Occipital lobe (tissue), 3 donors: ENCODE measurements at places on chromosomes 4 and X. TPM values are rescaled to one million over a fixed set of nuclear protein-coding genes. Genes with fewer than 3 reads are reported as not detected.
A peak's percentile ranks its signal among the peaks of the same experiment; 100 is the strongest.

DNA sequence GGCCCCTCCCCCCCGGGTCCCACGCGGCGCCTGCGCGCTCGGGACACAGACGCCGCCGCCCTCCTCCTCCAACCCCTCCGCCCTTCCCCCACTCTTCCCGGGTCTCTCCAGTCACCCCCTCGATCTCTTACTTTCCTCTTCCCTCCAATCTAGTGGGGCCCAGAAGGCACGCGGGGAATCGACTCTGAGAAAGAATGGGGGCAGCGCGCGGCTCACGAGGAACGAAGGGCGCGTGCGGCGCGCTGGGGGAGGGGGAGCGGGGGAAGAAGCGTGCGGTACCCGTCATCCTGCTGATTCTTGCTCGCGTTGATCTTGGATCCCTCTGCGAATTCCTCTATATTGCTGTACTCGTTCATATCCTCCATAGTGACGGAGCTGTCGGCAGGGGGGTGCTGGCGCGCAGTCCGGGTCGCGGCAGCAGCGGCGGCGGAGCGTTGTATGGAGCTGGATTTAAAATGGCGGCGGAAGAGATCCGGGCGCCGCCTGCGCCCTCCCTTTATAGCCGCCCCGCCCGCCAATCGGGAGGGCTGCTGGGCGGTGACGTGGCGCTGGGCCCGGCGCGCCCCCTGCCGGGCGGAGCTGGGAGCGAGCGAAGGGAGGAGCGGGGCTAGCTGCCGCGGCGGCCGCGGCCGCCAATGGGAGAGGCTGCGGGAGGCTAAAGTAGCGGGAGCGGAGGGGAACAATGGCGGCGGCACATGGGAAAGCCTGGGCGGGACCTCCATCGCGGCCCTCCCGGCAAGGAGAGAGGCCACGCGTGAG lies 1.1 kb downstream of the HNRNPDL start:
- DNase-seq, result peak; percentile 84

DNA sequence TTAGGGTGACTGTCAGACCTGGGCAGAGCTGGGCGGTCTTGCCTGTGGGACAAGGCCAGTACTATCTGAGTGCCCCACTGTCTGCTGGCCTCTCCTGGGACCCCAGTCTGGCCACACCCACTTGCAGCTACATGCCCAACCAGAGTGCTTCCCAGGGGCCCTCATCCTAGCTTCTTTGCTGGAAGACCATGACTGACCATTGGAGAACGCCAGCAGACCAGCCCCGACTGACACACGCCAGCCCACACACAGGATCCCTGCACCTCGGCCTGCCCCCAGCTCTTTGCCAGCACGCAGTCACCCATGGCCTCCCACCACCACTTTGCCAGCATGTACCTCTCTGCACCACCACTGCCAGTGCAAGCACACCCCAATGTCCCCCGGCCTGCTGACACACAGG lies 585.7 kb downstream of the ZNF674 start:
- no peak for DNase-seq

- no peak for DNase-seq
Measured at GRCh38 chrX:43500996-43501694, 155.0 kb upstream of the MAOA start.

DNA sequence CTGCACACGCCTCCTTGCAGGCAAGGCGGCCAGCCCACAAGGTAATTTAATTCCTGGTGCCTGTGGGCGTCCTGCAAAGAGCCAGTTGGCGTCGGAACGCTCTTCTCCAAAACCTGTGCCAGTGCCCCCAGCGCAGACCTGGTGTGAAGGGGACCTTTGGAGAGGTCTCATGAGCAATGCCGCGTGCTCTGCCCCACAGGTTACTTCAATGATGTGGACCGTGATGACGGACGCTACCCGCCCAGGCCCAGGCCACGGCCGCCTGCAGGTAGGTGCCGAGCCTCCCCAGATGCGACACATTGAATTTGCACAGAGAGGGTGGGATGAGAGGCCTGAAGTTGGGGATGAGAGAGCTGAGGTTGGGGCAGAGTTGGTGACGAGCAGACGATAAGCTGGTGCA lies 34.4 kb upstream of the GYG2 start:
- DNase-seq, result no peak

DNA sequence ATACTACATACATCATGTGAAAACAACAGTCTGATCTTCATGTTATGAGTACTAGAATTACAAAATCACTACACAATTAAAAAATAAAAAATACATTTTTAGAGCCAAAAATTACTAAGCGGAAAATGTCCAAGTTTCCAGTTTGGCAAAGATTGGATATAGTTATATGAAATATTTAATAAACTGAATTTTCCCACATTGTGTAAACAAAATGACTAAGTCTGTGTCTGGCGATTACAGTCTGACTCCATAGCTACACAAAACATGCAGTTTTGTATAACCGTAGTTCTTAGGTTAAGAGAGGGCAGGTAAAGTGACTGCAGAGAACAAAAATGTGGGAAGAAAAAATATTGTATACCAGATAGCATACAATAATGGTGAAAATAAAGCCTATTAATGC lies 59.2 kb upstream of the TMEM47 start:
- DNase-seq, result no peak

DNA sequence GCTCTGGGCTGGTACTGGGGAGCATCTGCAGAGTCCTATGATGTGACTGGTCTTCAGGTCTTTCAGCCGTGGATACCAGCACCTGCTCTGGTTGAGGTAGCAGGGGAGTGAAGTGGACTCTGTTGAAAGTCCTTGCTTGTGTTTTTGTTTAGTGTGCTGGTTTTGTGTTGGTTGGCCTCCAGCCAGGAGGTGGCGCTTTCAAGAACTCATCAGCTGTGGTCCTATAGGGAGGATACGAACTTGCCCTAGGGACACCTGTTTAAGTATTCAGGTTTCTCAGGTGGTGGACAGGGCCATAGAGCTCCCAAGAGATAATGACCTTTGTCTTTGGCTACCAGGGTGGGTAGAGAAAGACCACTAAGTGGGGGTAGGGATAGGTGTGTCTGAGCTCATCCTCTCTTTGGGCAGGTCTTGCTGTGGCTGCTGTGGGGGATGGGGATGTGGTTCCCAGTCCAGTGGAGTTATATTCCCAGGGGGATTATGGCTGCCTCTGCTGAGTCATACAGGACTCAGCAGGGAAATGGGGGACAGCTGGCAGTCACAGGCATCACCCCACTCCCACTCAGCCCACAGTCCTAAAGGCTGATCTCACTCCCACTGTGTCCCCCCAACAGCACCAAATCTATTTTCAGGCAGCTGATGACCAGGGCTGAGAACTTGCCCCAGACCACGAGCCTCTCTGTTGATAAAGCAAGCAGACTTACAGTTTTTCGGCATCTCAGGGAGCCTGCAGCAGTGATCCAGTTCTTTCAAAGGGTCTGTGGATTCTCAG lies 24.1 kb downstream of the MSMO1 start:
- DNase-seq, result no peak

- no peak for DNase-seq
Measured at GRCh38 chr4:153387981-153388380, 43.5 kb downstream of the MND1 start.

- no peak for DNase-seq
Measured at GRCh38 chr4:111991797-111992196, 153.5 kb upstream of the FAM241A start.

- DNase-seq, result peak; percentile 70
Measured at GRCh38 chrX:48891402-48892288, 5.9 kb downstream of the TIMM17B start.

Gene NLRP2B
- 0.16 TPM for total RNA-seq

GRCh38 chr4:3452376-3452775 lies 10.6 kb downstream of the HGFAC start:
- no peak for DNase-seq

DNA sequence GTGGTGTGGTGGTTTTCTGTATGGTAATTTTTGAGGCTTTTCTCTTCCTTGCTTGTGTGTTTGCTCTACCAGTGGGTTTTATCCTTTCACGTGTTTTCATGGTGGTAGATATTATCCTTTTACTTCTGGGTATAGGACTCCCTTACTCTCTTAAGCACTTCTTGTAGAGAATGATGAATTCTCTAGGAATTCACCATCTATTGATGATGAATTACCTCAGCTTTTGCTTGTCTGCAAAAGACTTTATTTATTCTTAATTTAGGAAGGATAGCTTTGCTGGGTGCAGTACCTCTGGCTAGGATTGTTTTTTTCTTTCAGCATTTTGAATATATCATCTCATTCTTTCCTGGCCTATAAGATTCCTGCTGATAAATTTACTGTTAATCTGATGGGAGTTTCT lies 415.3 kb downstream of the PDGFC start:
- no peak for DNase-seq

Gene ASB5
- 0.47 TPM for total RNA-seq

- peak; percentile 21 for DNase-seq
Measured at GRCh38 chr4:64341711-64342110, 67.5 kb downstream of the TECRL start.

GRCh38 chr4:56674984-56675383 lies 6.1 kb downstream of the HOPX start:
- DNase-seq, result no peak

DNA sequence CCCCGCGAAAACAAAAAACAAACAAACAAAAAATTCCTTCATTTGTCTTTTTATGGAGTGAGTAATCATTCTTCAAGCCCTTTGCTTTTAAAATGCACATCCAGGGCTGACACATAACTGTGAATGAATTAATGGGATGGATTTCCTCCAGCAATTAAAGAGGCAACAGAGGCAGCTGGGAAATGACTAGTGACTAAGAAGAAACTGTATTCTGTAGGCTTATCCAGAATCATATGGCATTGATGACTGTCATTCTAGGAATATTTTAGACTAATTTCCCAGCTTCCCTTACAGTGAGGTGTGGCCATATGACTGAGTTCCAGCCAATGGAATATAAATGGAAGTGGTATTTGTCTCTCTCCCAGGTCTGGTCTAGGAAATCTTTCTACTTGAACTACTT lies 46.8 kb upstream of the PDE5A start:
- no peak for DNase-seq

Gene UGT2B7
- total RNA-seq, result not detected

DNA sequence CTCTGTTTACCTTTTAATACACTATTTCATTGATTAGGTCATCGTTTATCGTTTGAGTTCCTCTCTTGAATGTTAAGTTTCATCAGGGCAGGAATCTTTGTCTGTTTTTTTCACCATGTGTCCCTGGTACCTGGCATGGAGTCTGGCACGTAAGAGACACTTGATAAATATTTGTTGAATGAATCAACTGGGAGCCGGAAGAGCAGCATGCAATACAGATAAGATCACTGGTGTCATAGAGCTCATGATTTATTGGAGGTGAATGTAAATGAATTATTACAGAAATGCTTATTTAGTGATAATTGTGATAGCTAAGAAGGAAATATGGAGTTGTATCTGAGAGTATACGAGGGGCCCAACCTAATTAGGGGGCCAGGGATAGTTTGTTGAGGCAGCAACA lies 62.8 kb downstream of the UCHL1 start:
- no peak for DNase-seq

Gene MEPE
- 0.16 TPM for total RNA-seq

- no peak for DNase-seq
Measured at GRCh38 chr4:47374477-47374876, 89.0 kb downstream of the COMMD8 start.

Gene GPRASP2
- total RNA-seq, result 70.0 TPM

Gene ASB9
- total RNA-seq, result 0.94 TPM

Gene IBSP
- not detected for total RNA-seq

Gene H2BW2
- total RNA-seq, result not detected

DNA sequence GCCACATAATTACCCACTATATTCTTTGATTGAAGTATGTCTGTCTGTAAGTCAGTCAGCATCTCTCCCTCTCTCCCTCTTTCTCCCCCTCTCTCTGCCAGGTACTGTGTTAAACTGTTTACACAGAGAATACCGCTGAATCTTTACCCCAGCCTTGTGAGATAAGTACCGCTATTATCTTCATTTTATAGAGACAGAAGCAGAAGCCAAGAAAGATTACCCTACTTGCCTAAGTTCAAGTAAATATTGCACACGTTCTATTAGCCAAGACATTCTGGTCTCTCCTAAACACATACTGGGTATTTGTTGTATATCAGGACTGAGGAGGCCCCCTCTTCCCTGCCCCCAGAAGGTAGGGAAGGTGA lies 695 bp upstream of the GPR101 start:
- no peak for DNase-seq

DNA sequence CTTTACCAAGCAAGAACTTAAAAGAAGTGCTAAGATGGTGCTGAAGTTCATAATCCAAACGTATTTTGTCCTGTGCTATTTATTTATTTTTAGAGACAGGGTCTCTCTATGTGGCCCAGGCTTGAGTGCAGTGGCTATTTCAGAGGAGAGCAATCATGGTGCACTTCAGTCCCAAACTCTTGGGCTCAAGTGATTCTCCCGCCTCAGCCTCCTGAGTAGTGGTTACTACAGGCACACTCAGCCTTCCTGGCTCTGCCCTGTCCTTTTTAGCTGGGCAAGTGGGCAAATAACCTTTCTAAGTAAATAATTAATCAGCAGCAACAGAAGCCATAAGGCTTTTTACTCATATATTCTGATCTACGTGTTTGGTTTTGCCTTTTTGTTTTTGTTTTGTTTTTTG lies 2.6 kb downstream of the NSD2 start:
- no peak for DNase-seq

Gene DIAPH2
- 18.2 TPM for total RNA-seq

Gene TEX13B
- not detected for total RNA-seq

Gene MAGEB4
- not detected for total RNA-seq

Gene FAM241A
- total RNA-seq, result 10.6 TPM

DNA sequence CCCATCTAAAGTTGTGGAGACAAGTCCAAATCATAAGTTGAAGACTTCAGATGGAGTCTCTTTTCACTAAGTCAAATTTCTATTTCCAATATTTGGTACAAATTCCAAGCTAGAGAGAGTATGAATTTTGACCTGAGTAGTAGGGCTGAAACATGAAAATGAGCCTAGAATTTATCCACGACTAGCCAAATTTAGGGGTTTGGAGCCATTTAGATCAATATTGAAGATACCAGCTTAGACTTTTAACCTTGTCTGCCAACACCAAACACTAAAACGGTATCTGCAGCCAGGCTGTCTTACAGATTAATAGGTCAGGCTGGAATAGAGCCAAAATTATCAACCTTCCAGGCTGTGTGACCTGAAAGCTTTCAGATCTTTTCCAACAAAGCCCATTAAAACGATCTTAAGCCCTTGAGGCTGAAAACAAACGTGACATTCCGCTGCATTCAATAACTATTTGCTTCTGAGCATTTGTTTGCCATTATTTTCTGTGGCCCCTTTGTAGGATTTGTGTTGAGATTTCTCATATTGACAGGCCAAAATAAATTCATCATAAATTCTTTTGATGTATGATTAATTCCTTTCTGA lies 268.7 kb upstream of the DKK2 start:
- no peak for DNase-seq

Gene CLDN34
- 0.62 TPM for total RNA-seq

GRCh38 chr4:67910585-67910905 lies 26.7 kb upstream of the TMPRSS11D start:
- no peak for DNase-seq

Gene PF4V1
- 2.5 TPM for total RNA-seq
